ENCODE measurements at places on chromosomes 7 and 10. TPM values are rescaled to one million over a fixed set of nuclear protein-coding genes. Genes with fewer than 3 reads are reported as not detected.
A peak's percentile ranks its signal among the peaks of the same experiment; 100 is the strongest.

The MRLN gene
- not detected for total RNA-seq

- DNase-seq = no peak
Measured at GRCh38 chr7:149850716-149851115, 12.5 kb downstream of the ZNF862 start.

- no peak for DNase-seq
Measured at GRCh38 chr7:148814922-148815559, 69.0 kb downstream of the EZH2 start.

The OR2A42 gene
- total RNA-seq = not detected

DNA sequence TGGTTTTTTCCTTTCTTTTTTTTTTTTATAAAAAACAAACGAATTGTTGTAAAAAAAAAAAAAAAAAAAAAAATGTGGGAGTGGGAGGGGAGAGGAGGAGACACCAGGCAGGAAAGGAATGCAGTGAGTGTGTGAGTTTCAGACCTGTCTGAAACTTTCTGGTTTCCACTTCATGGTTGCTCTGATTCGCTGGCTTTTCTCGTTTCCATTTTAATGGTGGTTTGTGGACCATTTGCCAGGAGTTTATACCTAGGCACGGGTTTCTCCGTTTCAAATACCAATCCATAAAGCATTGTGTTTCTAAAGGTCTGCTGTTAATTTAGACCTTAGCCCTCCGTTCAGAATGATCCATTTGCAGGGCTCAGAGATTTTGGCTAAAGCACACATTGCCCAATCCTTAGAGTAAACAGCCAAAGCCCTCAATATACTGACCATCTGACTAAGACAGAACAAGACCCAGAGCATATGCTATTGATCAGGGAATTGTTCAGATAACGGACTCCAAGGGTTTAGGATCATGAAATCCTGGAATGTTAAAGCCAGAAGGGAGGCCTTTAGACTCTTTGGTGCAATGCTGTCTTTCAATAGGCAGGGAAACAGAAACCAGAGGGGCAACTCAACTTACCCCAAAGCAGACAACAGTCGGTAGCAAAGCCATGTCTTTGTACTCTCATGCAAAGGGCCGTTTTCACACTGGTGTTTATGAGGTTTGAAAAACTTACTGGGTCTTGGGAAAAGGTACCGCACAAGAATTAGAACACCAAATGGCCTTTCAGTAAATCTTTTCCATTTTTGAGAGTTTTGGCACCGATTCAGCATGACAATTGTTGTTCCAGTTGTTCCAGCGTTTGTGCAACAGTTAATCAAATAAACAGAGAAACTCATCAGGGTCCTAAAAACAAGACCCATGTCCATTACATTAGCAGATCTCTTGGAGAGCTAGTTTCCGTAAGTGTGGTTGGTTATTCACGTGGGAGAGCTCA lies 94.3 kb upstream of the AGBL3 start:
- no peak for DNase-seq

DNA sequence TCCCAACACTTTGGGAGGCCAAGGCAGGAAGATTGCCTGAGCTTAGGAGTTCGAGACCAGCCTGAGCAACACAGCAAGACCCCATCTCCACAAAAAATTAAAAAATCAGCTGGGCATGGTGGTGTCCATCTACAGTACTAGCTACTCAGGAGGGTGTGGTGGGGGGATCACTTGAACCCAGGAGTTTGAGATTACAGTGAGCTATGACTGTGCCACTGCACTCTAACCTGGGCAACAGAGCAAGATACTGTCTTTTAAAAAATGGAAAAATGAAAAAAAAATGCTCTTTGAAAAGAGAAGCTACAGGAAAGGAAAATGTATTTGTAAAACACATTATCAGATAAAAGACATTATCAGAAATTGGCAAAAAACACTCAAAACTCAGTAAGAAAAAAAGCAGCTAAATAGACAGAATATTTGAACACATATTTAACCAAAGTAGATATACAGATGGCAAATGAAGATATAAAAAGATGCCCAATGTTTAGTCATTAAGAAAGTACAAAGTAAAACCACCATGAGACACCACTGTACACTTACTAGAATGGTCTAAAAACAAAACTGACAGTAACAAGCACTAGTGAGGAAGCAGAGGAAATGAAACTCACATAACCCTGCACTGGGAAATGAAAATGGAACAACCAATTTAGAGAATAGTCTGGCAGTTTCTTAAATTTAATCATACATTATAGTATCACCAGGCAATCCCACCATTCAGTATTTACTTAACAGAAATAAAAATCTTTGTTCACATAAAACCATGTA lies 40.5 kb downstream of the NRBF2 start:
- DNase-seq = no peak

DNA sequence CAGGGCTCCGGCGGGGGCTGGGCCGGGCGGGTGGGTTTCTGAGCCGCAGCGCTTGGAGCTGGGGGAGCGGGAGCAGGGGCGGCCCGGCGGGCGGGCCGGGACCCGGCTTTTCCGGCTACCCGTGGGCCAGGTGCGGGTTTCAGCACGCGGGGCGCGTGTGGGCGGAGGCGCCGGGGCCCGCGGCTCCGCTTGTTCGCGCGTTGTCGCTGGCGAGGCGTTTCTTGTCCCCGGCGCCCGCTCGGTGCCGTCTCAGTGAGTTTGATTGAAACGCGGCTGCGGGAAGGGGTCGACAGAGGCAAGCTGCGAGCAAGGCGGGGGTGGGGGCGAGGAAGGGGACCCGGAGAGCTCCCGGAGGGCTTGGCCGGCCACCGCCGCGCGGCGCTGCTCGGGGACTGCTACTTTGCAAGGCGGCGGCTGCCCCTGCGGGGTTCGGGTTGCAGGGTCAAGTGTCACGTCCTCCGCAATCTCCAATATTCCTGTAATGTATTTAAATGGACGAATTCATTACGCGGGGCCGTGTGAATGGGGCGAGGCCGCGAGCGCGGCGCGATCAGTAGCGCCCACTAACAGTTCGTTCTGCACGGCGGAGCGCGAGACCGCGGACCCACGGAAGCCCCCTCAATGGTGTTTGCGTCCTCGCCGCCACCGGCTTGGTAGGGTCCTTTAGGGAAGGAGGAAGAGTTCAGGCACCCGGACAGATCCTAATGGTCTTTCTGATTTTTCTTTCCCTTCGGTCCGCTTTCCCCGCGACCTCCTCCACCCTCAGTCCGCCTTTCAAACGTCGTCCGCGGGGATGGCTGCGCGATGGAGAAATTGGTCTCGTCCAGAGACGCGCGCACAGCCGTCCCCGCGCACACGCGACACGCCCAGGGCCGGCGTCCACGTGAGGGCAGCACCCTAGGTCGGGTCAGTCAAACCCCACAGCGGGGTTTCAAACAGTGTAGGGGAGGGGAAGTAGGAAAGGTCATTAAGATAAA lies 76.9 kb downstream of the INSIG1 start:
- no peak for DNase-seq

DNA sequence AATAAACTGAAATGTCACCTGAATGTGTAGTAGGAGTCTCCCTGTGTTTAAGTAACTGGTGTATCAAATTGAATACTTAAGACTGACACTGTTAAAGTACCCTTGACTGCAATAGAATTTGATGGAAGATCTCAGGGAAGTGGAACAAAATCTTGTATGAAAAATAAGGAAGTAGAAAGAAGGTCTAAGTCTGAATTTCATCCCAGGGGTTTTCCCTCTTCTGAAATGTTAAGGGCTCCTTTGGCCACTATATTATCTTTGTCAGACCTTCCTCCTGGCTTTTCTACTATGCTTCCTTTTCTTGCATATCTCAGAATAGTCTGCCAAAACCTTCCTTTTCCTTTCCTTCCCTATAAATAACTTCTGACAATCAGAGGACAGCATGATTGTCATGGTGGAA lies 59.6 kb downstream of the BLNK start:
- DNase-seq = no peak

DNA sequence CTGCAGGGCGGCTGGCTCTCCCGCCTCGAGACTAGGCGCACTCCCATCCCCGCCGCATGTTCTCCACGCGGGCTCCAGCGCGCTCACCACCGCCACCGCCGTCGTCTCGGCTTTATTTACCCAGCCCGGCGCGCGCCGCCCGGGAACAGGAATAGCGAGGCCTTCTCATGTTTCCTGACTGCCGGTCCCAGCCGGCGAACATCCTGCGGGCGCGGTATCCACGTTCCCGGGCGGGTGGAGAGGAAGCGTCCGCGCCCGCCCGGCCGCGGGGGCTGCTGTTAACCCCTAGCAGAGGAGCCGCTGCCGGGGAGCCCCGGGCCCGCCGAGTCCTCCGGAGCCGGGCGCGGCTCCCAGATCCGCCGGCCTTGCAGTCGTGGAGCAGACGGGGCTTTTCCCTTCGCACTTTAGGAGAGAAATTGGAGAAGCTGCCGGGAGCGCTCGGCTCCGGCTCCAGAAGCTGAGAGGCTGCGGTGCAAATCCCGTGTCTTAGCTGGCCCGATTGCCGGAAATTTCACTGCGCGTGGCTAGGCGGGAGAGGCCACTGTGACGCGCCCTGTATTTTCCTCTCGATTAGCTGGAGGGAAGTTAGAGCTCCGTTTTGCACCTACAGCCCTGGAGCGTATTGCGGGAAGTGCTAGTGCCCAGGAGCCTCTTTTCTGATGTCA lies at the start of gene MKX:
MKX (minus strand) TSS at position 88 of the 665 bp plus-strand sequence. CDS start 2,404 bp downstream, outside the sequence.
- DNase-seq = peak; percentile 9

DNA sequence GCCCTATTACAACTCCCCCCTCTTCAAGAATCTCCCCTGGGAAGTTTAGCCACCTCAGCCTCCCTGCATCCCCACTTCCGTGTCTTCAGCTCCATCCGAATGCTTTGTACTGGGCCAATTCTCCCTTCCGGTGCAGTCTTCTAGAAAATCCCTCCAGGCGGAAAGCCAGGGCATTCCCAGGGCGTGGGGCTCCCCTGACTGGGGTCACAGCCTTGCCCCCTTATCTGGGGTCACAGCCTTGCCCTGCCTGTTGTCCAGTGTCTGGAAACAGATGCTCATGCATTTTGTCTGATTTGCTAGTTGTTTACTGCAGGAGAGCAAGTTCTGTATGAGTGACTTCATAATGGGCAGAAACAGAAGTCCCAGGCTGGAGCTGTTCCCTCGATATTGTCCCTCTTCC lies 112.5 kb upstream of the TCERG1L start:
- DNase-seq = no peak

DNA sequence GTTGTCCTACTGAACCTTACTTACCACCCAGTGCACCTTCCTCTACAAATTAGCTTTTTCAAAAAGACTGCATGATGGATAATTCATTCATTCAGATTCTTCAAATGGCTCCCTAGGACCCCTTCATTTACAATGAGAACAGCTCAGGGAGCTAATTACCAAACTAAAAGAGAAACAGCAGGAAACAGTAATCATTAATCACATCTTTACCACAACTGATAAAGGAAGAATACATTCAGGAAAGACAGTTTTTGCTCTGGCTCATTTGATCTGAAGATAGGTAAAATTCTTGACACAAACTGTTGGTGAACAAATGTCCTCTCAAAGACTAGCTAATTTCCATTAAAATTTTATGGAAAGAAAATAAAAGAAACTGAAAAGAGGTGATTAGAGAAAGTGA lies 1652.7 kb upstream of the LRRTM3 start:
- DNase-seq = no peak

The TEX36 gene
- total RNA-seq = not detected

GRCh38 chr10:90999512-91000172 lies 78.8 kb upstream of the ANKRD1 start:
- DNase-seq = no peak
